Chondrocyte (in vitro differentiated cells): ENCODE measurements at places on chromosomes 5 and 9. TPM values are rescaled to one million over a fixed set of nuclear protein-coding genes. Genes with fewer than 3 reads are reported as not detected.

- H3K4me3 ChIP-seq = no peak overlapping the region
- DNase-seq = no peak
- H3K36me3 ChIP-seq = peaks cover 6% of the 10 kb centered on the region
- H3K27me3 ChIP-seq = no peaks in the 10 kb centered on the region
- peak overlapping the region; percentile 75 for H3K27ac ChIP-seq
- H3K4me1 ChIP-seq = peaks cover 17% of the 10 kb centered on the region
Measured at GRCh38 chr5:97006454-97007060, 70.7 kb downstream of the LNPEP start.

ZFYVE16 gene
- 52.6 to 67.7 TPM (median 56.3 TPM) in 3 replicates for total RNA-seq

- no peak overlapping the region for H3K4me3 ChIP-seq
- H3K36me3 ChIP-seq = peaks cover 14% of the 10 kb centered on the region
- no peaks in the 10 kb centered on the region for H3K27me3 ChIP-seq
- DNase-seq = no peak
- no peak overlapping the region for H3K27ac ChIP-seq
Measured at GRCh38 chr9:112408819-112409218, 28.9 kb downstream of the HSDL2 start.

GRCh38 chr9:89364666-89365531 lies 46.6 kb downstream of the SECISBP2 start:
- no peak overlapping the region for H3K4me3 ChIP-seq
- H3K4me1 ChIP-seq = no peaks in the 10 kb centered on the region
- H3K36me3 ChIP-seq = peaks cover 19% of the 10 kb centered on the region

DNA sequence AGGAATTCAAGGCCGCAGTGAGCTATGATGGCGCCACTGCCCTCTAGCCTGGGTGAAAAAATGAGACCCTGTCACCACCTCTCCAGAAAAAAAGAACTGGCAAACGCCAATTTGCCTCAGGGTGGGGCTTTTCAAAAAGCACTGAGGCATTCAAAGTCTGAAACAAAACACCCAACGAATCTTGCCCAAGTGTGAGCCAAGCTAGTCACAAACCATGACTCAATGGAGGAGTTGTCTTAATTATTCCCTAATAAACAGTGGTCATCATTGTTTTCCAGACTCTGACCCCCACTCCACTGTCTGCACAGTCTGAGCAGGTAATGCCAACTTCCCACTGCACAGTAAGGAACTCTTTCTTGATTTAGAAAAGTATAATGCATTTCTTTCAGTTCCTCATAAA lies 16.8 kb downstream of the FRMD3 start:
- H3K27me3 ChIP-seq = peaks cover 7% of the 10 kb centered on the region
- H3K4me1 ChIP-seq = no peaks in the 10 kb centered on the region
- no peak overlapping the region for H3K4me3 ChIP-seq

CDO1 gene
- 2.8 to 7.1 TPM (median 3.3 TPM) in 3 replicates for total RNA-seq

FSTL4 gene
- 0.07 to 0.49 TPM in 2 of 3 replicates, not detected in the other for total RNA-seq

- no peaks in the 10 kb centered on the region for H3K4me1 ChIP-seq
- H3K4me3 ChIP-seq = no peak overlapping the region
- DNase-seq = no peak
Measured at GRCh38 chr9:95887926-95888497, 12.5 kb downstream of the ERCC6L2 start.

DNA sequence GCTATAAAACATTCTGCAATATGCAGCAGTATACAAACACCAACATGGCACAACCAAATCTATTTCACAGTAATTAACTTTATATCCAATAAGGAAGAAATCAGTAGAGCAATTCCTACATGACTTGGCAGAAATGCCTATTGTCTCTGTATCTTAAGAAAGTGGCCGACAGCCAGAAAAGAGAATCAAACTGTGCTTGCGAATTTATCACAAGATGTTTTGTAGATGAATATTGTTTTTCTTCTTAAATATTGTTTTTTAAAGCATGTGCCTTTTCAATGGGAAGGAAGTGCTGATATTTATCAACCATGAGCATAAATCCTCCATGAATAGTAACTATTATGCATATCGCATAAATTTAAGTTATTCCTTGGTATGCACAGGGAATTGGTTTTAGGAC lies 501.7 kb upstream of the DMAC1 start:
- peaks cover 17% of the 10 kb centered on the region for H3K27me3 ChIP-seq
- no peaks in the 10 kb centered on the region for H3K4me1 ChIP-seq
- no peaks in the 10 kb centered on the region for H3K36me3 ChIP-seq
- no peak overlapping the region for H3K27ac ChIP-seq
- H3K4me3 ChIP-seq = no peak overlapping the region
- no peak for DNase-seq

DNA sequence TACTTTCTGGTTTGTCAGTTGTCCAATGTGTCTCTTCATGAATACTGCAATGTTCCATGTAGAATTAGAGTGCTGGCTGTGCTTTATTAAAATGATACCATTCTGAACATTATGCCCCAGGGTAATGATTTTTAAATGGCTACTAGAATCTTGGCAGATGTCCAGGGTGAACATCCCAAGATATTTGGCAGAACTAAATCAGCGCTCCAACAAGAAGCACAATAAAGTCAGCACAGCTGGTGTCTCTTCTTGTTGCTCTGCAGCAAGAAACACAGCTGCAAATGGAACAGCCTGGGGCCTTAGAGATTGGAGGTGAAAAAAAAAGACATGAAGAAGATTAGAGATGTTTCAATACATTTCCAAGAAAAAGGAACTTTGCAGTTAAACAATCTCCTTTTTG lies 248.3 kb downstream of the CDH18 start:
- H3K36me3 ChIP-seq = no peaks in the 10 kb centered on the region
- H3K4me3 ChIP-seq = no peak overlapping the region
- DNase-seq = no peak
- no peaks in the 10 kb centered on the region for H3K27me3 ChIP-seq
- H3K27ac ChIP-seq = no peak overlapping the region

- H3K4me1 ChIP-seq = no peaks in the 10 kb centered on the region
- H3K27me3 ChIP-seq = peaks cover 12% of the 10 kb centered on the region
- H3K4me3 ChIP-seq = no peak overlapping the region
- no peak for DNase-seq
- H3K36me3 ChIP-seq = no peaks in the 10 kb centered on the region
Measured at GRCh38 chr5:142078221-142078620, 30.4 kb upstream of the NDFIP1 start.

- H3K36me3 ChIP-seq = no peaks in the 10 kb centered on the region
- H3K4me1 ChIP-seq = peaks cover 9% of the 10 kb centered on the region
- no peak overlapping the region for H3K27ac ChIP-seq
Measured at GRCh38 chr5:149735066-149735465, 5.0 kb downstream of the PPARGC1B start.

SPATA31C1 gene
- total RNA-seq = not detected in 3 replicates

SGTB gene
- 19.5 to 30.9 TPM (median 27.9 TPM) in 3 replicates for total RNA-seq
